Fibroblast of skin of right biceps (primary cell): ENCODE measurements at places on chromosomes 4 and X.

DNA sequence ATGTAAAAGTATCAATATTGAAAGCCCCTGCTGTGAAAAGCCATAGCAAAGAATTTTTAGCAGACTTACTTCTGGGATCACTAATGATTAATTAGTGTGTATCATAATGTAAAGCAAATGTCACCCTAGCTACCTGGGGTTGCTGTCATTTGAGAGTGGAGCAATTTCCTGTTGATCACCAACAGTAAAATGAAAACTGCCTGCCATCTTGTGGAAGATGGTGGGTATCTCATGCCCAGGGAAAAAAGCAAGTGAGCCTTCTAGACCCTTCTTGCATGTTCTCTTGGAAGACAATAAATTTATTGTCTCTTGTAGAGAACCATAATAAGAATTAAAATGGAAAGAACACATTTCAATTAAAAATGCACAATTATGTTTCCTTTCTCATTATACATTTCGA is 360.2 kb downstream of the ZIC3 start:
- DNase-seq, result no peak

GRCh38 chrX:38262715-38263620 is 42.3 kb upstream of the SRPX start:
- DNase-seq, result peak; percentile 65

GRCh38 chr4:76545226-76545884 is 110.3 kb downstream of the SHROOM3 start:
- DNase-seq, result peak; percentile 65

- no peak for DNase-seq
These were observed 522.4 kb upstream of the IGFBP7 start for GRCh38 chr4:57632564-57632963.

DNA sequence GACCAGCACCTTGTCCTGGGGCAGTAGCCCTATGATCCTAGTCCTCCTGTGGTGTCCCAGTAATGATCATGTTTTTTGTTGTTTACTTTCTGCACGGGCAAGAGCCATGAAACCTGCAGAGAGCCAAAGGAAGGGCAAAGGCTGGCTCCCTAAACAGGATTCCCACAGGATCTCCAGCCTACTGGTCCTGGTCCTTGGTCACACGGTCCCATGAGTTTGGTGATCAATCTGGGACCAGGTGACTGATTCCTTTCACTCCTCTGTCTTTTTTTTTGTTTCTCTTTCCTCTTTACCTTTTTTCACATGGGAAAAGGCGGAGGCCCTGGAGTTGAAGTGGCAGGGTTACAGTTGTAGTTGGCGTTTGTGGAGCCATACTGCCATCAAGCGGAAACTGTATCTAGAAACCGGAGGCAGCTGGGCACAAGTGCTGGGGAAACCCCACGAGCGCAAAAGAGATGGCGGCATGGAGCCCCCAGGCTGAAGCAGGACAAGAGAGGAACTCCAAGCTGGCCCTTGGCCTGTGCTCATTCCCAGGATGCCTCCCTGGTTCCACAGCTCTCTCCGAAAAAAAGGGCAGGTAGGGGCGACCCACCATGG is 34.6 kb downstream of the NBDY start:
- DNase-seq, result no peak

- DNase-seq, result peak; percentile 83
These were observed 188.7 kb upstream of the TLL1 start for GRCh38 chr4:165684177-165684805.

DNA sequence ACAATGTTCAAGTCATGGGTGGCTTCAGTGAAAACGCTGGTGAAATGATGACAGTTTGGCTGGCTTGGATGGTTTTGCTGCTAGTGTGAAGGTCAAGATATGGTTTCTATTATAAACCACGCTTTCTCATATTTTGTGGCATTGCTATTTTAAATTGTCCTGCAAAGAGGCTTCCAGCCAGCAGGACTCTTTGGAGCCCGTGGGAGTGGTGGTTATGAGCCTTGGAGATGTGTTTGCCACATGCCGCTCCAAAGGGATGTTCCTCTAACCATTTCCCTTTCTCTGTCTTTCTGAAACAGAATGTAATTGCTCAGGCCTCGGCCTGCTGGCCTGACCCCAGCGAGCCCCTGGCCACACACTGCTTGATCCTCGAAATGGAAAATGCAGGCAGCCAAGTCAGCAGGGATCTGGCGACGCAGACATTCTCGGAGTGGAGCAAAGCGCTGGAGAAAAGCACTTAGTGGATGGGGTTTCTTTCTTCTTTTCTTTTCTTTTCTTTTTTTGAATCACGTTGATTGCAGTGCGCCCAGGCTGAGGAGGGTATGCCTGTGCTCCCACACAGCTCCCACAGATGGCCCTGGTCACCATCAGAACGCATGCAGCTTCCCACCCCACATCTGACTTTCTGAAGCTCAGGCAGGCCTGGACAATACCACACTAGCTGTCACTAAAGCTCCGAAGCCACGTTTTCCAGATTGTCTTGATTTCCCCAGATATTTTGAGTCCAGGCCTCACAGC is 114.0 kb downstream of the ENPP6 start:
- no peak for DNase-seq

GRCh38 chr4:51831133-51831532 is 11.8 kb upstream of the DCUN1D4 start:
- DNase-seq, result peak; percentile 48

DNA sequence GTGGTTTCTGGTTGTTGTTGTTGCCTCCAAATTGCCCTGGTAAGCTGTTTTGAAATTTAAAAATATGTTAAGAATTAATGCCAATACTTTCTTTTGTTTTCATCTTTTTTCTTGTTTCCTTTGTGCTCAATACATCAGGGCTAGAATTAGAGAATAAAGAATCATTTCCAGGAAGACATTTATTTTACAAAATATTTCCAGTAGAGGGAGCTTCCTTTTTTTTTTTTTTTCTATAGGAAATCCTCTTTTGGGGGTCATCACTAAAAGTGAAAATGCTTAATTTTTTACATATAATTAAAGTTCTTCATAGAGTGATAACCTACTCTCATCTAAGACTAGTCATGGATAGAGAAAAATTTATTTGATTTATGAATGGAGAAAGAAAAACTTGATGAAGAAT is 2.4 kb downstream of the GLRA3 start:
- DNase-seq, result no peak

DNA sequence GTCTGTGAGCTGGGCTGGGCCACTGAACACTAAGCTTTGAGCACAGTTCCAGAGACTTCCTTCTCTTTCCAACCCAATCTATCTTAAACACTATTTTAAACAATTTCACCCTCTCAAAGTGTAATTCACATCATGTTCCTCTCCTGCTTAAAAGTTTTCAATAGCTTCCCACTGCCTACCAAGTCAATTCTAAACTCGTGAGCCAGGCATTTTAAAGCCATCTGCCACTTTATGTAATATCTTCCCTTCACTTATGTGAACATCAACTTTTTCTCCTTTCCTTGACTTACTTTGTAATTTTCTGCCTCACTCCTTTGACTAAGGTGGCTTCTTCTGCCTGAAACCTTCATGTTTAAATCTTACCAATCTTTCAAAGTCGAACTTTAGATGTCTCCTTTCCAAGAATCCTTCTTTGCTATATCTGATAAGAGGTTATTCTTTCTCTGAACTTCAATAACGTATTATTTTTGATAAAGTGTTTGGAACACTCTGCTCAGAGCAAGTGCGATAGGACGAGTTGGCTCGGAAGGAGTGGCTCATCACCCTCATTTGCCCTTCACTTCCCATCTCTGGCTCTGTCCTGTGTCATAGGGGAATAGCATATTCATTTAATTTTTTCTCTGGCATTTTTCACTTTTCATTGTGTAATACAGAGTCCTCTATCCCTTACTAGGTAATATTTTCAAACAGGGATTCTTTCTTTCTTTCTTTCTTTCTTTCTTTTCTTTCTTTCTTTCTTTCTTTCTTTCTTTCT is 13.0 kb upstream of the SPARCL1 start:
- DNase-seq, result no peak

DNA sequence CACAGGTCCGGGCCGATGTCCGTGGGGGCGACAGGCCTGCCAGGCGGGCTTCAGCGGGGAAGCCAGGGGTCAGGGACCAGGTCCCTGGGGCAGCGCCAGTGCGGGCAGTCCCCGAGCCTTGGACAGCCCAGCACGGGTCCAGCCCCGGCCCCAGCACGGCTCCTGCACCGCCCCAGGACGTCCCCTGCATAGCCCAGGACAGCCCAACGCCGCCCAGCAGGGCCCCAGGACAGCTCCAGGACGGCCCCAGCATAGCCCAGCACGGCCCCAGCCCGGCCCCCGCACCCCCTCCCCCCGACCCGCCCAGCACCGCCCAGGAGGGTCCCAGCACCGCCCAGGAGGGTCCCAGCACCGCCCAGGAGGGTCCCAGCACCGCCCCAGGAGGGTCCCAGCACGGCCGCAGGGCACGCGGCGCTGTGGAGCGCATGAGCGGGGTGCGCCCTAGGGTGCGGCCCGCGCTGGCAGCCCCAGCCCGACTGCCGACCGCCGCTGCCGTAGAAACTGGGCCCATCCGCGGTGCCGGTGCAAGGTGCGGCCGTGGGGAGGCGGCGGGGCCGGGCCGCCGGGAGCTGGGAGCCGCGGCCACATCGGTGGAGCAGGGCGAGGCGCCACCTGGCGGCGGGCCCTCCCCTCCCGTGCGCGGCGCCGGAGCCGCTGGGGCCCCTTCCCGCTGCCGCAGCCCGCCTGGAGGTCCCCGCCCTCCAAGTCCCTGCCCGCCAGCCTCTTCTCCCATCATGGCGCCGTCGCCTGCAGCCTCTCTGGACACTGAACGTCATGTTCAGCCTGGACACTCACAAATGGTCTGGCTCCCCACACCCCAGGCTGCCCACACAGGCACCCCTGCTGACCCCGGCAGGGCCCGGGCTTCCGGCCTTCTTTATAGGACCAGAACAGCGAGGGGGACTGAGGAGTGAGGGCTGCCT is 106.8 kb upstream of the NKX1-1 start:
- DNase-seq, result peak; percentile 22

DNA sequence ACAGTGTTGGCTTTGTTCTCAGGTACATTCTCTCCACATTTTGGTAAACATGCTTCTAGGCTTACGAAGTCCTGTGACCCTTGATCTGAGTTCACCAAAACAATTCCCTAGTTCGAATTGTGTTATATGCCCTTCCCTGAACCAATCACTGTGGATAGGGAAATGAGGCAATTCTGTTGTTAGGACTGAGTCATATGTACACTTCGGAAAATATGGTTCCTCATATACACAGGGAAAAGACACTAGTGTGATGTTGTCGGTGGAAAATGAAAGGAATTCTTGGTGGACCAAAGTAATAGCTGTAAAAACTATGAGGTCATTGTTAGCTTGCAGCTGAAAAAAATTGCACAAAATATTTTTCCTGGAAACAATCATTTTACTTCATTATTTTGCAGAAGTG is 46.6 kb upstream of the MAGEC2 start:
- DNase-seq, result no peak

GRCh38 chr4:4770610-4771009 is 88.9 kb upstream of the MSX1 start:
- DNase-seq, result no peak

DNA sequence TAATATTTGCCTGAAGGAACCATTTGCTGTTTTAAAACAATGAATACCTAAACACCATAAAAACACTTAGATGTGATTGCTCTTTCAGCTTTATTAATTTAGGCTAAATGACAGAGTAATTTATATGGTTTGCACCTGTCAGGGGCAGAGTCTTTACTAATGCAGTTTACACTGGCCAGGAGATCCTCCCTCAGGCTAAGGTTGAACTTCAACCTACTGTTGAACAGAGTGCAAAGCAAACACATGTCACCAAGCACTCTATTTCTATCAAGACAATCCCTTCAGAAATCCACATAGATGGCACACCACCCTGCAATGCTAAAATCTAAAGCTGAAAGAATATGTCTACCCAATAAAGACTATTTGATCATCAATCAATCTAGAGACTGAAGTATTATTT is 147.3 kb downstream of the KLHL13 start:
- DNase-seq, result no peak

GRCh38 chr4:17502756-17503155 is 9.1 kb downstream of the QDPR start:
- peak; percentile 47 for DNase-seq

GRCh38 chr4:165504184-165504583 is 125.4 kb downstream of the CPE start:
- DNase-seq, result no peak

GRCh38 chrX:134670134-134670924 is 12.1 kb upstream of the PLAC1 start:
- DNase-seq, result peak; percentile 96

DNA sequence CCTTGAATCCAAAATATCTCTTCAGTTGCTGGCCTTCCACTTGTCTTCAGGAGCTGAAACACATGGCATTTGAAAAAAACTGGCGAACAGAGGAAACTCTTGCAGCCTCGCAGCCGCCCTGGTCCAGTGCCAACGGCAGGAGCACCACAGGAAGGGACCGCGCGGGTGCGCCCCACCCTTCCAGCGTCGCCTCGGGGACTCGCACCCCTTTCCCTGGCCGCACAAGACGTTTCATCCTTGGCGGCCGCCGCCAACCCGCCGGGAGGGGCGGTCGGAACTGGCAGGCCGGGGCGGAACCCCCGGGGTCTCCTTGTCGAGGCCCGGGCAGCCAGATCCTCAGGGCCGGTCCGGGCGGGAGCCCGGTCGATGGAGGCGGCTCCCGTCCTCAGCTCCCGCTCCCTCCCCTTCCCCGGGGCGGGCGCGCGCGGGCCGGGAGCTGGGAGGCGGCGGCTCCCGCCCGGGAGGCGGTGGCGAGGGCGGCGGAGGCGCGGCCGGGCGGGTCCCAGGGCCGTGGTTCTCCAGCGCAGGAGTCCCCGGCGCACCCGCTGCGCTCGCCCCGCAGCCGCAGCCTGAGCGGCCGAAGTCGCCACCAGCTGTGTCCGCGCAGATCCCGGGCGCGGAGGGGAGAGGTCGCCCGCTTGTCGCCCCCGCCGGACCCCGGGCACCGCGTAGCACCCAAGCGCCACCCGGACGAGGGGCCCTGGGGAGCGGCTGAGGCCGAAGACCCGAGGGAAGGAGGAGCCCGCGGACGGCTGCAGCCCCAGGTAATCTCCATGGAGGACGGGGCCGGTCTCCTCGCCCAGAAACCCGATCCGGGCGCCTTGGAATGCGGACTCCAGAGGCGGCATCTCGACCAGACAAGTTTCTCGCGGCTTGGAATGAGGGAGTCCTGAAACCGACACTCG is 886 bp upstream of the NDST3 start:
- DNase-seq, result peak; percentile 68

- DNase-seq, result peak; percentile 9
These were observed 19.1 kb upstream of the ZXDA start for GRCh38 chrX:57929373-57929772.

DNA sequence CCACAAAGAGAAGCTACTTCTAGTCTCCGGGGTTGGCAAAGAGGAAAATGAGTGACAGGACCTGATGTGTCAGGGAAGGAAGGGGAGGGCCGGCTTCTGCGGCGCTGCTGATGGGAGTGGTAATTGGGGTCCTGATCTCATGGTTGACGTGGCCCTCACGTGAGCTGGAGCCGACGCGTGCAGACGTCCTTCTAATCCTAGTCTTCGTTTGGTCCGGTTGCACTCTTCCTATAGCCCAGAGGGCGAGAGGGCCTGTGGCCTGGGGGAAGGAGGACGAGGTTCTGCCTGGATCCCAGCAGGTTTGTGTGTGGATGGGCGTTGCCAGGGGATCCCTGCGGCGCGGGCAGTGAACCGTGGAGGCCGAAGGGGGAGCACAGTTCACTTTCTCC is at the start of gene ARMCX1:
ARMCX1 (plus strand) TSS at position 186 of the 389 bp plus-strand sequence. CDS start 2,384 bp downstream, outside the sequence.
- peak; percentile 81 for DNase-seq
